ENCODE measurements at places on chromosomes 3 and 15.

DNA sequence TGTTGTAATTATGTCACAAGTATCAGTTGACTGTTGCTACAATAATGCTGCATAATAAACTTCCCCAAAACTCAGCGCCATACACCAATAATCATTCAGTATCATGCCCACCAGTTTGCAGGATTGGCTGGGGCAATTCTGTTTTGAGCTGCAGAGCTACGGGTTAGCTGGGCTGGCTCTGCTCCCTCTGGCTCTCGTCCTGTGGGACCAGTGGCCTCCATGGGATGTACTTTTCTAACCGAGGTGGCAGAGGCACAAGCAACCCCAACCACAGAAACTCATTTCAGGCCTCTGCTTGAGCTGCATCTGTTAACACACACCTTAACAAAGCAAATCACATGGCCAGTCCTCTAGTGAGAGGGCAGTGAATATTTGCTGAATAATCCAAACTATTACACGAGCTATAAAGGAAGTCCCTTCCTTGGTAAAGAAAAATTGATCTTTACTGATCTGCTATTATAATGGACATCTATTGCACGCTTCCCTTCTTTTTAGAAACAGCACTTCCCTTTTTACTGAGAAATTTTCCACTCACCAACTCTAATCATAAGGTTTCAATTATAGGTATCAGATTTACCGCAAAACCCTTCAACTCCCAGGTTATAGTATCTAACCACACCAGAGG is 10.9 kb upstream of the BCL2A1 start:
- no peak for DNase-seq

GRCh38 chr3:65401359-65402305 is 637.1 kb downstream of the MAGI1 start:
- no peak for DNase-seq

DNA sequence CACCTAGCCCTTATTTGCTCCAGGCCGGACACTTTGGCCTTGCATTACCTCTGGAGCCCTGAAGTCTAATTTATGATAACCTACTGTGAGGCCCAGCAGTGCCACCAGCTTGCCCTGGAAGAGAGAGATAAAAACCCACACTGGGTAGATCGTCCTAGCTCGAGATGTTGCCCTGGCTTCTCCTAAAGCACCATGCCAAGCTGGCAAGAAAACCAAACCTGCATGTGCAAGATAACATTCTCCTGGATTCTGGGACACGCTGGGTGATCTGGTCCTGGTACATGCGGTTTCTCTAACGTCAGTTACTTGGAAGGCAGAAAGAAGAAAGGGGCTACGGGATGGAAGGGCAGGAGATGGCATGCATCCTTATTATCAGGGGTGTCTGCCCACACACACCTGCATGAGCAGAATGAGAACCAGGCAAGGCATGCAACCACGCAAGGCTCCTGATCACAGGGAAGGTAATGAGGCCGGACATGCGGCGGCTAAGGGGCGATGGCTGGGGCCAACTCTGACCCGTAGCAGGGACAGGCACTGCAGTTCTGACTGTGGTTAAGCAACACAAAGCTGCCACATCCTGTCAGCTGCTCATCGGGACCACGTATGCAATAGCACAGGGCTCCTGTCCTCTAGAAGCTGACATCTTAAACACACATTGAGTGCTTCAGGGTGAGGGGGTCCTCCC is 73.0 kb downstream of the OXNAD1 start:
- DNase-seq = no peak

GRCh38 chr3:142022381-142022780 is 127.0 kb downstream of the TFDP2 start:
- DNase-seq = no peak

- DNase-seq = no peak
These were observed 31.6 kb upstream of the ACAD9 start for GRCh38 chr3:128847666-128848370.

DNA sequence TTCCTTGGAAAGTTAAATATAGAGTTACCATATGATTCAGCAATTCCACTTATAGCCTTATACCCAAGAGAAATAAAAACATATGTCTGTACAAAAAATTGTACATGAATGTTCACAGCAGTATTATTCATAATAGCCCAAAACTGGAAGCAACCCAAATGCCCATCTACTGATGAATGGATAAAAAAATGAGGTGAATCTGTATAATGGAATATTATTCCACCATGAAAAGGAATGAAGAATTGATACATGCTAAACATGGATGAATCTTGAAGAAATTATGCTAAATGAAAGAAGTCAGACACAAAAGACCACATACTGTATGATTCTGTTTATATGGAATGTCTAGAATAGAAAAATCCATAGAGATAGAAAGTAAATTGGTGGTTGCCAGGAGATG is 61.4 kb downstream of the TTC23 start:
- DNase-seq = no peak

- DNase-seq = no peak
These were observed 10.0 kb upstream of the PRKAR2A start for GRCh38 chr3:48857641-48858040.

GRCh38 chr3:107272471-107272870 is 104.8 kb upstream of the CCDC54 start:
- DNase-seq = no peak

GRCh38 chr15:96733721-96734120 is 403.2 kb downstream of the NR2F2 start:
- no peak for DNase-seq

DNA sequence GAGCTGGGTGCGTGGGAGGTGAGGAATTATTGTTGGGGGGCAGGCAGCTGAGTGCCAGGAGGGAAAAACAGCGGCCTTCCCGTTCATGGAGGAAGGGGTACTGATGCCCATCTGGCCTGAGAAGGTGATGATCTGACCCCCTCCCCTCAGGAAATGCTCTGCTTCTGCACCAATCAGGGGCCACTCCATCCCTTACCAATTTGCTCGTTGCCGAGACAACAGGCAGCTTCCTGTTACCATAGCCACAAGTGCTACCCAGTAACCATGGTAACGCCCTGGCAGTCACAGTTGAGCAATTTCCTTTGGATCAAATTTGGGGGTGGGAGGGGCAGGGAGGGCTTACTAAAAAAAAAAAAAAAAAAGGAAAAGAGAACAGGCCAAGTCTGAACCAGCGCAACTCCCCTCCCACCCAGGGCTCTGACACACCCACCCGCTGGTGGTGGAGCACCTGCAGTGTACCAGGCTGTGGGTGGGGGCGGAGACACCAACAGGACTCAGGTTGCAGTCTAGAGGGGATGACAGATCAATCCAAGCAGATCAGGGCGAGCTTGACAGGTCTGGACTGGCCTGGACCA is 13.7 kb downstream of the CELF6 start:
- no peak for DNase-seq

DNA sequence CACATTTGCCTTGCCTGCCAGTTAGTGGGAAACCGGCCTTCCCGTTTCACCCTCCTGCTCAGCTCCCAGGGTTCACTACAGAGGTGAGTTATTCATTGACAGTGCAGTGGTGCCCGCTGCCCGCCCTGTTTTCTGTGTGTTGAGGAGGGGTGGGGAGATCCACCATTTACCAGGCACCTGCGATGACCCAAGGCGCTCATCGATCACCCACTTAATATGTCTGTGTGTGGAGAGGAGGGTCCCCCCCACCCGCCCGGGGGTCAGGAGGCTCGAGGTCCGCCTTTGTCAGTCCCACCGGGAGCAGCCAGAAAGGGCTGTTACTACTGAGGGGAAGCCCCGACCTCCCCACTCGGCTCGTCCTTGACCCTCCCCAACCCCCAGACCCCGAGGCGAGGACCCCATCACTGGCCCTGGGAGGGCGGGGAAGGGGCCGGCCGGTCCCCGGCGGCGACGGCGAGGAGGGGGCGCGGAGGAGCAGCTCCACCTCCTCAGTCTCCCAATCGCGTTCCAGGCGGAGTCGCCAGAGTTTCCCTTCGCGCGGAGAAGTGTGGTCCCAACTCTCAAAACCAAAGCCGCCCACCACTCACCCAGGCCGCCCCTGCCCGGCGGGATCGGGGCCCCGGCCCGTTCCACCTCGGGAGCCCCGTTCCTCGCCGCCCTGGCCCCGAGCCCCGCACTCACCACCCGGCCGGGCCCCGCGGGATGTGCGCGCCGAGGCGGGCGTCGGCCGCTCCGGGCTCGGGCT is 1.1 kb downstream of the PLXNB1 start:
- no peak for DNase-seq

DNA sequence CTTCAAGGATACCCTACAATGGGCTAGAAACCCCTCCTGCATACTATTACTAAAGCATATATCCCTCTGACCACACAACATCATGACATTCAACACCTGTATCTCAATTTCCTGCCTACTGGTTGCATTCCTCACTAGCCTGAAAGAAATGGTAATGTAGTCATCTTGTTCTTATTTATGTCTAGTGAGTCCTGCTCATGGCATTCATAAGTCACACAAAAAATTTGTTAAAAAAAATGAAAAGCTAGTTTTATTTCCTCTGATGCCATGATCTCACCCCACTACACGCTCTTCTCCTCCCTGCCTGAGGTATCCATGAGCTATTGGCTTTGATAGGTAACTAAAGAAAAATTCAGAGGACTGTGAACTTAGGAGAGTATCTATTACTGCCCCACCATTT is 284.5 kb downstream of the ZNF385D start:
- no peak for DNase-seq

GRCh38 chr3:123353850-123354233 is 95.0 kb downstream of the ADCY5 start:
- no peak for DNase-seq

DNA sequence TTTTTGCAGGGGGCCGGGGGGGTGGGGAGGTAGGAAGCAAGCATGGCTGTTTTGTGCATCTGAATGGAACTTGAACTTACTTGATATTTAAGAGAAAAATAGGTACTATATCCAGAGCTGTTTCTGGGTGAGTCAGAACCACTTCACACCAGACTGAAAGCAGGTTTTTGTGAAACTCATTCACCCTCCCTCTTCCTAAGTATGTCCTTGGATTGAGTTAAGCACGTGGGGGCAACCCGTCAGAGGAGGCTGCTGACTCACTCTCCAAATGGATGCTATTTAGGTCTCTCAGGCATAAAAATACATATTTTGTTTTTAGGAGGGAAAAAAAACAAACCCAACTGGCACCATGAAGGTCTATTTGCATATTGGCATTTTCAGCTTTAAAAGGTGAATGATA is 270.3 kb downstream of the RYR3 start:
- DNase-seq = no peak
